ENCODE measurements at places on chromosomes 6 and 20.

- DNase-seq, result no peak
Observed at GRCh38 chr6:97726378-97726777, 443.4 kb upstream of the MMS22L start.

- no peak for DNase-seq
Observed at GRCh38 chr20:59819496-59820203, 113.8 kb downstream of the SYCP2 start.

GRCh38 chr6:14732844-14733757 lies 512.8 kb upstream of the JARID2 start:
- no peak for DNase-seq

DNA sequence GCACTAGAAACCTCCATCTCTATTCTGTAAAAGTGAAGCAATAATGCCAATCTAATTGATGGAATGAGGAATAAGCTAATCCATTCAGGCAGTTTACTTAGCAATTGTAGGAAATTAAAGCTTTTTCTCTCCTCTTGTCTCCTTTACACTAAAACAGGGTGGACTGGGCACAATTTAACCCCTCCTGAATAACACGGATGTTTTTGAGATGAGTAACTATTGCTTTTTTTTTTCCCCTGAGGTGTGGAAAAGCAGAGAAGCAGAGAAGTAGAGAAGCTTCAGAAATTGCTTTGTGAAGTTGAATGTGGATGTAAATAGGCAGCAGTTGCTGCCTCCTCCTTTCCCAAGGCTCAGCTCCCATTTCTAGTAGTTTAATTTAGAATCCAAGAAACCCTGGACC lies 40.0 kb upstream of the GCNT2 start:
- no peak for DNase-seq

DNA sequence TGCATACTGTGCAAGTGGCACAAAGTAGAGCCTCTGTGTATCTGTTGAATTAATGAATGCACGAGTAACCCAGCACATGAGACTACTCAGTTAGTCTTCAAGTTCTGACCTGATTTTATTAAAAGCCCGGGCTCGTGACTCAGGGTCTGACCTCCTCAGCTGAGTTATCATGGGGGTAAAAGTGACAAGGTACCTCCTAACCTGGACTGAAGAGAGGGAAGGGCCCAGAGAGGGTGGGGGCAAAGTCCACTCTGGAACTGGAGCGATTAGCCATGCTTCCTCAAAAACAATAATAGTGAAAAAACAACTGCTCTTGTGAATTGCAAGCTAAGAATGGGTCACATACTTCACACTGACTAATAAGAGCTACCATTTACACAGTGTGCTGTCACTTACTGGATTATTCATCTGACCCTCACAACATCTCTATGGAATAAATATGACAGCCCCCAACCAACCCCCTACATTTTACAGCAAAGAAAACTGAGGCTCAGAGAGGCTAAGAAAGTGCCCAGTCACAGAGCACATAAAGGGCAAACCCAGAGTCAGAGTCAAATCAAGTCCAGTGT lies 26.7 kb downstream of the TRERF1 start:
- no peak for DNase-seq

GRCh38 chr20:17538517-17539170 lies 7.5 kb upstream of the BFSP1 start:
- no peak for DNase-seq

GRCh38 chr20:62067547-62068260 lies 2.0 kb upstream of the TAF4 start:
- no peak for DNase-seq

GRCh38 chr20:4916971-4917881 lies 84.1 kb downstream of the SLC23A2 start:
- no peak for DNase-seq

GRCh38 chr20:45073221-45073620 lies 27.7 kb downstream of the KCNS1 start:
- no peak for DNase-seq

GRCh38 chr6:43127877-43128276 lies 43.2 kb upstream of the SRF start:
- DNase-seq, result no peak

DNA sequence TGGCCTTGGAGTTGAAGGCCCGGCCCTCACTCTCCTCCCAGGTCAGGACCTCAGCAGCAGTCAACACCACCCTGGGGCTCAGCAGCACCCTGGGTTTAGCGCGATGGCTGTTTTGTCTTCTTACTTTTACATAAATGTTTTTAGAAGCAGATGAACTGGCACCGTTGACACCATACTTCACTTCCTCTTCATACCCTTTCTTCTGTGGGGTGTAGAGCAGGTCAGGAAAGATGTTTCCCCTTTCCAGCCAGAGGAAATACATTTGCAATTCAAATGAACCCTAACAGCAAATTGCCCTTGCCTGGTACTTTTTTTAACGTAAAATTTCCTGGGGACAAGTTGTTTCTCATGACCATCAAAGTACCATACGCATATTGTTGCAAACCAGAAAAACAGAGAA lies 54.7 kb upstream of the SNX9 start:
- DNase-seq, result no peak

DNA sequence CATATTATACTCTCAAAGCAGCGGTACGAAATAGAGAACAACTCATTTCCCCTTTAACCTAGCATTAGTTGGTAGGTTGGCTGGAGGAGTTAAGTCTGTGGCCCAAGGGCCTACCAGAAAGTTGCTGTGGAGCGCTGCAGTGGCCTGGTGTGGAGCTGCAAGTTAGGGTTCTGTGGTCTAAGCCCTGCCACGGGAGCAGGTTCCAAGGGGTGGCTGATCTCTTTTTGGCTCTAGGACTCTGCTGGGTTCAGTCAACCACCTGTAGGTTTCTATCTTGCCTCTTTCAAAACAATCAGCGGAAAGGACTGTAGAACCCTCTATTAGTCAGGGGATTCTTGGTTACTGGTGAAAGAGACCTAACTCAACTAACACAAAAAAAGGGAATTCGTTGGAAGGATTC lies 54.5 kb upstream of the TULP4 start:
- no peak for DNase-seq

GRCh38 chr6:157599191-157599590 lies 218.2 kb downstream of the ZDHHC14 start:
- DNase-seq, result no peak

- DNase-seq, result no peak
Observed at GRCh38 chr6:132388291-132388690, 13.0 kb downstream of the MOXD1 start.

- no peak for DNase-seq
Observed at GRCh38 chr6:63789699-63790098, 154.1 kb downstream of the PHF3 start.

DNA sequence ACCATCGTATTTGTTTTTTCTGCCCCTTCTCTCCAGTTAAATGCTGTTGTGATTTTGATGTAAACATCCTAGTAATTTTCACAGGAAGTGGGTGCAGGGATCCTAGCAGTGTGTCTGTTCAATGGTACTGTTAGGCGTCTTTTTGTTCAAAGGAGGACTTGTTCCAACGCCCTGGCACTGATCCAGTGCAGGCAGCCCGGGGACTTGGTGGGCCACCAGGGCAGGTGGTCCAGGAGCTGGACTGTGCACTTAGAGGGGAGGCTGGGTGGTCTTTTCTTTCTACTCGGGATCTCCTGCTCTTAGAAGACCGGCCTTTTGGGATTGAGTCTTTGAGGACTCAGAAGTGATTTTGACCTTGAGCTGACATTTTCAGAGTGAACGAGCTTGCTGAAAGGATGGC lies 41.1 kb upstream of the NKX2-2 start:
- DNase-seq, result no peak

DNA sequence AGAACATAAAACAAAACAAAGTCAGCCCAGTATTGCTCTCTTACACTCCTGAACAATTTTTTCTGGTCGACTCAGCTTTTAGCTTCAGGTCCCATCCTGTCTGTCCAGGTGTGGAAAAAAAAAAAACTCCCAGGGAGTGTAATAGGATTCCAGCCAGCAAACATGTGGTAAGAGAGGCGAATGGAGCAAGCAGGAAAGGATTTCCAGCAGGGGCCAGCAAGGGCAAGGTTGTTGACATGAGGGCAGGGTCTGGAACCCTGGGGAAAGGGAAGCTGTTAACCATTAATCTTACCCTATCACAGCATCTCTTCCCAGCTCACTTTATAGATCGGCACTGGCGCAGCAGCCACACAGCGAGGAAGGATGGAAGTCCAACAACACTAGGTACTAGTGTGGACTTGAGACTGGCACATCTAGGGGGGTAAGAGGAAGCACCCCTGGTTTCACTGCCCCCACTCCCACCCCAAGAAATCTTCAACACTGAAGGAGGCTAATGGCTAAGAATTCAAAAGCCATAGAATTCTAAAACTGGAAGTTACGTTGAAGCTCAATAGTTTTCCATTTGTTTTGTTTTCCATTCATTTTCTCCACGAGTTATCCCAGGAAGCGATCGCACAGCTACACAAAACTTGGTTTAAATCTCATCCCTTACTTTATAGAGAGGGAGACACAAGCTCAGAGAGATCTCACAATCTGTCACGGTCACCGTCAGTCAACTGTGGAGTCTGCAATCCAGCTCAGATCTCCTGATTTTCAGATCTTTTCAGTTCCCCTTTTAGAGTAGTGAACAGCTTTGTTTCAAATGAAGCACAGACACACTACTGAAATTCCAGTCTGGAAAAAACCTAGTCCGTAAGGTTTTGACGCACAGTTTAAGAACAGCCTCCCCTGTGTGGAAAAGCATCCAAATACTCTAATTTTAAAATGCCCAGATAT lies 53.3 kb downstream of the SLC22A23 start:
- no peak for DNase-seq

- DNase-seq, result no peak
Observed at GRCh38 chr6:109478222-109478805, 4.7 kb downstream of the ZBTB24 start.

DNA sequence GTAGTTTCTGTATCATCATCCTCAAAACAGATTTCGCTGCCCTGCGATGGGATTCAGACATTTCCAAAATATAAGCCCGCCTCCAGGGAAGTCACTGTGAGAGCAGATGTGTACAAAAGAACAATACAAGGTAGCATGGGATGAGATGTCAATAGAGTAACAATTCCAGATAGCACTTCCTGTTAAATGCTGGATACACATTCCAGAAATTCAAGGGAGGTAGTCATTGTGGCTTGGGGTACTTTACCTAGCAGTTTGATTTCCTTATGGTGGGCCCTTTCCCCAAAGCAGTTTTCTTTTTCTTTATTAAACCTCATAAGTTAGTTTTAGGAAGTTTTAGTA lies 2.5 kb downstream of the RNF217 start:
- no peak for DNase-seq

DNA sequence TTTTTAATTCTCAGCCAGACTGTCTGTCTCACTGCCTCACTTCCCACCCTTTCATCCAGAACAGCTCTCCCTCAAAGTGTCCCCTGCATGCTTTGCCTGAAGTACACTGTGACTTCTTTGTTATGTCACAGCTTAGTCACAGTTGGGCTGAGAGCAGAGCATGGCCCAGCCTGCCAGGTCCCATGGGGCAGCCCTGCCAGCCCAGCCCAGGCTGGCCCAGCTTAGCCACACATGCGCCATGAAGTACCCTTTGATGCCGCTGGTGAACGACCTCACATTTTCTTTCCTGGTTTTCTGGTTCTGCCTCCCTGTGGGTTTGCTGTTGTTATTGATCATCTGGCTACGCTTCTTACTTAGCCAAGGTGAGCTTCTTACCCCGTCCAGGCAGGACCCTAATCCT lies at the start of gene ADIG:
Gene ADIG, plus strand, starts transcription at position 185 of the 400 bp plus-strand sequence. Its CDS starts 54 bp downstream, at position 239.
- DNase-seq, result no peak

- no peak for DNase-seq
Observed at GRCh38 chr6:167546611-167547327, 221.9 kb downstream of the TTLL2 start.

DNA sequence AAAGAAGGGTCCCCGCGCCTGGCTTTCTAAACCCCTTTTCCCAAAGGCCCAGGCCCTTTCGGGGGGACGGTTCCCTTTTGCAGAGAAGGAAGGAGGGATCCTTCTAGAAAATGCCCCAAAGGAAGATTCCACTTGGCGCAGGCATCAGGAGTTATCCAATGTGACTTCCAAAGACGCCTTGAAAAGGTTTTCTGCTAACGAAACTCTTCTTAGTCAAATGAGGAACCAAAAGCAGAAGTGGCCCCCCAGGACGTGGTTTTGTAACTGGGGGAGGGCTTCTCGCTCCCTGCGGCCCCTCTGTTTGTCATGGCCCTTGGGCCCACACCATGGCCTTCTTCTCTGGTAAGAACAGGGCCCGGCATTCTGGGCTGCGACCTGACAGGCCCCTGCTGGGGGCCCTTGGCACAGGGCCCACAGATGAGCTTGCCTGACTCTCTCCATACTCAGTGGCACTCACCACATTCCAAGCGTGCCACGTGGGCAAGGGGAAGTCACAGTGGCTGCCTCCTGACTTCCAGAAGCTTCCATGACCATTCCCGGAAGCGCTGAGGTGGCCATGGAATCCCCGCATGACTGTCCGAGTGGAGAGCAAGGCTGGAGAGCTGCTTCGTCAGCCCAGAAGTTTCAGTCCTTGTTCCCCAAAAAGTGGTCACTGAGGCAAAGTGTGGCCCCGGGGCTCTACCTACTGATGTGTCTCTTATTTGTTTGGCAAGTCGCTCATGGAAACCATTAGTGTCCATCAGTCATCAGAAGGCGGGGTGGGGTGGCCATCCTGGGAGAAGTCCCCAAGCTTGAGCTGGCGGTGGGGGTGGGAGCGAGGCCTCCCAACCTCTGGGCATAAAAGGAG lies 834 bp upstream of the CTSZ start:
- no peak for DNase-seq

- no peak for DNase-seq
Observed at GRCh38 chr6:24766680-24767462, 7.9 kb upstream of the GMNN start.

GRCh38 chr6:149950423-149950822 lies 8.6 kb downstream of the ULBP2 start:
- DNase-seq, result no peak

All from stimulated activated CD8-positive, alpha-beta memory T cell treated with anti-CD3 and anti-CD28 coated beads, Interleukin-4, amount 100 ng/mL, for 1 hour (primary cell).